ENCODE measurements at places on chromosomes 12 and 14.

DNA sequence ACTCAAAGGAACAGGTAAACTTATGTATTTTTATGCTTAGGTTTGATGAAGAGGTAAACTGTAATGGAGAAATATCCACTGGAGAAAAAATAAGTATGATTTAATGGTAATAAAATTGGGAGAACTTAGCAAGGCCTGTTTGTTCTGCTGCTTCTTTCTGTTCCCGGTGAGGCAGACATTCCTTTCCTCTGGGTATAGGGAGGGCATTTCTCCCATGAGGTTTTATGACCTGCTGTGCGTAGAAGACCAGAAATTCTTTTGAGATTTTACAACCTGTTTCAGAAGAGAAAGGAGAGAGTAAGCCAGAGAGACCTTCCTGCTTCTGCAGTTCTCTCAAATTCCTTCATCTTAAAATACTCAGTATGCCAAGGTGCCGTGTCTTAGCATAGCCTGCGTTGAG lies 139.4 kb upstream of the RMST start:
- DNase-seq = no peak

DNA sequence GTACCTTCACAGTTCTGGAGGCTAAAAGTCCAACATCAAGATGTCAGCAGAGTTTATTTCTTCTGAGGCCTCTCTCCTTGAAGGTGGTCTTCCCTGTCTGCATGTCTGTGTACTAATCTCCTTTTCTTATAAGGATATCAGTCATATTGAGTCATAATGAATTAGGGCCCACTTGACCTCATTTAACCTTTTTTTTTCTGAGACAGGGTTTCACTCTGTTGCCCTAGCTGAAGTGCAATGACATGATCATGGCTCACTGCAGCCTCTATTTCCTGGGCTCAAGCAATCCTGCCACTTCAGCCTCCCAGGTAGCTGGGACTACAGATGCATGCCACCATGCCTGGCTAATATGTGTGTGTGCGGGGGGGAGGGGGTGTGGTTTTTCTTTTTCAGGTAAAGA lies 41.7 kb downstream of the PPM1H start:
- DNase-seq = no peak

GRCh38 chr12:8629486-8630033 lies 16.9 kb upstream of the AICDA start:
- peak; percentile 18 for DNase-seq

DNA sequence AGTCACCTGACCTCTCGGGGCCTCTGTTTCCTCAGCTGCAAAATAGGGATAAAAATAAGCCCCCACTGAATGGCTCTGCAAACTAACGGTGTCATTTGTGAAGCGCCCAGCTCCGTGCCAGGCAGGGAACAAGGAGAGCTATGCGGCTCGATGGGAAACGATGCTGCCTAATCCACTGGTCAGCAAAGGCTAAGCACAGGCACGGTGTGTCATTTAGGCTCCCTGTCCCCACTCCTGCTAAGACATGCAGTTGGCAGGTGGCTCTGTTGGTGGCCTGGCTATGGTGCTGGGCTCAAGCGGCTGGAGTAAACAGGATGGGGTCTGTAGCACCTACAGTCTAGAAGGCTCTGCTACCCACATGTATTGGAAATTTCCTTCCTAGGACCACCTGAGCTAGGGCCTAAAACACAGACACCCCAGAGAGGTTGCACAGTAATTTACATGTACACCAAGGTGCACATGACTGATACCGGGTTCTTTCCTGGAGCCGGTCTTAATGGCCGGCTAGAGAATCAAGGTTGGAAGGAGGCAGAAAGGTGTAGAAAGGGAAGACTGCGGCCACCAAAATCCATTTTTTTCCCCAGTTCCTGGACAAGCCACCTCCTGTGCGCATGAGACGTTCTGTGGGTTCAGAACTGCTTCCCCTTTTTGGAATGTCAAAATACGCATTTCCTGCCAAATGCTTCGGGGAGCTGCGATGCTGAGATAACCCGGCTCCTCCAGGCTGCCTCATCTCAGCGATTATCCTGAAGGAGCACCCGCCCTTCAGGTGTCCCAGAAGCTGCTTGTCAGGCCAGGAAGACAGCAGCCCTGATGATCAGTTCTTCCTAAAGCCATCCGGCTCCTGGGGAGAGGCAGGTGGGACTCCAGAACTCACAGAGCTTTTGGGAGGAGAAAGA lies 1.0 kb downstream of the CACNA2D4 start:
- DNase-seq = peak; percentile 88

DNA sequence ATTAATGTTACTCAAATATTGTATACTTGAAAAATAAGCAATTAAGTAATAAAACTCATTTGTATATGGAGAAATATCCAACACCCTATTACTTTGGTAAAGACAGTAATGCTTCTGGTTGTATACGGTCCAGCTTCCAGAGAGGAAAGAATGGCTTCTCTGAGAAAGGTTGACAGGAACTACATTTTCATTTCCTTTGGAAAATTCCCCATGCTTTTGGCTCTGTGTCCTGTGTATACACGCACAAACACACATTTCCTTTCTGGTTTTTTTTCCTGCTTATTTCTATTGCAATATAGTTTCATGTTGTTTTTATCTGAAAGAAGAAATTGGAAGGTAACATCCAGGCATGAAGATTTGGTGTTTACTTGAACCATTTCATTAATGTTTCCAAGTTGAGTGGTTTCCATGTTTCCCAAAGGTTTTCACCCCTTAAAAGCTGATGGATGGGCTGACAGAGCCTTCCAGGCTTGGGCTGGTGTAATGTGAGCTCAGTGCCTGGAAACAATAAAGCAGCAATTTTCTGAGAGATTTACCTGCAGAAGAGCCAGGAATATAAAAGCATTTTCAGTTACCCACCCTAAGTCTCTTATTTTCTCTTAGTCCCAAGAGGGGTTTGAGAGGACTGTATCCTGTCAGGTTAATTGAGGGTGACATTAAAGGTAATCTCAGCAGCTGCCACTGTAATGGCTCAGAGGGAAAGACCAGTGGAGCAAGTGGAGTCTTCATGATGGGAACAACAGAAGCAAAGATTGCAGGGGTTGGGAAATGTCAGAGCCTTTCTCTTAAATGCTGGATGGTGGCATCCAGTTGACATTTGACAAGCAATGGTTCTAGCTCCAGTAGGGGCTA lies 33.4 kb upstream of the TMTC1 start:
- DNase-seq = no peak

- no peak for DNase-seq
Measured at GRCh38 chr12:92063641-92064040, 82.0 kb downstream of the BTG1 start.

- no peak for DNase-seq
Measured at GRCh38 chr12:48193623-48194022, 9.5 kb downstream of the OR10AD1 start.

- DNase-seq = no peak
Measured at GRCh38 chr14:93430315-93431035, at the start of gene UNC79. Gene UNC79 (plus strand): TSS chr14:93430939. CDS start chr14:93431030, 91 bp downstream.

GRCh38 chr12:101828463-101829196 lies 2.1 kb downstream of the GNPTAB start:
- no peak for DNase-seq

DNA sequence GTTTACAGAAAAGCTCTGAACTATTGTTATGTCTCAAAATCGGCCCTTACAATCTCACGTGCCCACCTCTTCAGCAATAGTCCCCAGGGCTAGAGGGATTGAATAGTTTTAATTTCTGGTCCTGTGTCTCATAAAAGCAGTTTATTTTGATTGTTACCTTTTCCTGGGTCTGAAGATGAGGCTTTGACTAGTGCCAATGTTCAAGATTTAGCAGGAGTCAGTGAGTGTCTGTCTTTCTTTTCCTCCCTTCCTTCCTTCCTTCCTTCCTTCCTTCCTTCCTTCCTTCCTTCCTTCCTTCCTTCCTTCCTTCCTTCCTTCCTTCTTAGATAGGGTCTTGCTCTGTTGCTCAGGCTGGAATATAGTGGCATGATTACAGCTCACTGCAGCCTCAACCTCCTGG lies 24.7 kb upstream of the SOCS2 start:
- DNase-seq = no peak

DNA sequence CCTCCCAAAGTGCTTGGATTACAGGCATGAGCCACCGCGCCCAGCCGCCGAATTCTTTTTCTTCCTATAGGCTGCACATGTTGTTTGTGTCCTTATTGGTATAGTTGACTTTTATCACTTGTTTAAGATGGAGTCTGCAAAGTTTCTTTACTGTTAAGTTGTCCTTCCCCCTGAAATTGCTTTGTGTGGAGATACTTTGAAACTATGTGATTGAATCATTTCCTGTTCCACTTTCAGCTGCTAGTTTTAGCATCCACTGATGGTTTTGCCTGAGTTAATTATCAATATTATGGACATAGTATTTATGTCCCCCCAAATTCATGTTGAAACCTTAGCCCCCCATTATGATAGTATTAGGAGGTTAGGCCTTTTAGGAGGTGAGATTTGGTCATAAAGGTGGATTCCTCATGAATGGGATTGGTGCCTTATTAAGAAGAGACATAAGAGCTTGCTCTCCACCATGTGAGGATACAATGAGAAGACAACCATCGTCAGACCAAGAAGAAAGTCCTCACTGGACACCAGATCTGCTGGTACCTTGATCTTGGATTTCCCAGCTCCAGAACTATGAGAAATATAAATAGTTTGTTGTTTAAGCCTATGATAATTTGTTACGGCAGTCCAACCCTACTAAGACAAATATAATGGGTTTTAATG lies 34.9 kb downstream of the PPHLN1 start:
- no peak for DNase-seq

GRCh38 chr12:111781085-111781658 lies 14.4 kb downstream of the ALDH2 start:
- no peak for DNase-seq

GRCh38 chr12:28023156-28023887 lies 50.8 kb upstream of the PTHLH start:
- peak; percentile 68 for DNase-seq

GRCh38 chr12:55227643-55228042 lies 6.8 kb downstream of the OR10A7 start:
- no peak for DNase-seq

GRCh38 chr12:29425722-29426121 lies 44.8 kb upstream of the ERGIC2 start:
- DNase-seq = no peak

- DNase-seq = no peak
Measured at GRCh38 chr14:34489324-34489723, 27.3 kb upstream of the SPTSSA start.

- peak; percentile 87 for DNase-seq
Measured at GRCh38 chr12:48996794-48997718, 2.1 kb downstream of the DDN start.

- peak; percentile 74 for DNase-seq
Measured at GRCh38 chr14:64549791-64550620, at the start of gene PPP1R36. Gene PPP1R36 (plus strand): TSS chr14:64549961. CDS start chr14:64549998, 37 bp downstream.

- no peak for DNase-seq
Measured at GRCh38 chr14:54000341-54000811, 43.8 kb upstream of the BMP4 start.

DNA sequence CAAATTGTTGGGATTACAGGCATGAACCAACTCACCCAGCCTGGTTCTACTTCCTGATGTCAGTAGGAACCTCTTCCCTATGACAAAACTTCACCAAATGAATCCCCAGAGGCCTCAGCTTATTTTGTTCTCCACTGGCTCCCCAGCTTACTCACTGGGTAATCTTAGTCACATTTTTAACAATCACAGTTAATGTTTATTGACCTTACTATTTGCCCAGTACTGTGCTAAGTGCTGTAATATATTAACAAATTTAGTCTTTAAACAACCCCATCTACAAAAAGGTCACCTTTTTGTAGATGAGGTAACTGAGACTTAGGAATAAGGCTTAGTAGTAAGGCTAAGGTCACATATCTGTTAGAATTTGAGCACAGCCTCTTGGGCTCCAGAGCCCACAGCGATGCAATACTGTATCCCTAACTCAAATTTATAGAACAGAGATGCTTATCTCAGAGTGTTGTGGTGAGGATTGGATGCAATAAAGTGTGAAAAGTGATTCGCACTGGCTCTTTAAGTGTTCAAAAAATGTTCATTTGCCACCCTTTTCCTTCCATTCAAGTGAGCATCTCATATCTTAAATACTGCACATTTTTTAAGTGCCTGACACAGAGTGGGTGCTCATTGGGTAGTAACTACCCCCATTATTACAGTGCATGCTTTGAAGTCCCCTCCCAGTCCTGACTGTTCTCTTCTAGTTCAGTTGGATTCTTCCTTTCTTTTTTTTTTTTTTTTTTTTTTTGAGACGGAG lies 146.4 kb upstream of the ARHGAP5 start:
- DNase-seq = peak; percentile 11
